ENCODE measurements at places on chromosomes 6 and 20. TPM values are rescaled to one million over a fixed set of nuclear protein-coding genes. Genes with fewer than 3 reads are reported as not detected.

DNA sequence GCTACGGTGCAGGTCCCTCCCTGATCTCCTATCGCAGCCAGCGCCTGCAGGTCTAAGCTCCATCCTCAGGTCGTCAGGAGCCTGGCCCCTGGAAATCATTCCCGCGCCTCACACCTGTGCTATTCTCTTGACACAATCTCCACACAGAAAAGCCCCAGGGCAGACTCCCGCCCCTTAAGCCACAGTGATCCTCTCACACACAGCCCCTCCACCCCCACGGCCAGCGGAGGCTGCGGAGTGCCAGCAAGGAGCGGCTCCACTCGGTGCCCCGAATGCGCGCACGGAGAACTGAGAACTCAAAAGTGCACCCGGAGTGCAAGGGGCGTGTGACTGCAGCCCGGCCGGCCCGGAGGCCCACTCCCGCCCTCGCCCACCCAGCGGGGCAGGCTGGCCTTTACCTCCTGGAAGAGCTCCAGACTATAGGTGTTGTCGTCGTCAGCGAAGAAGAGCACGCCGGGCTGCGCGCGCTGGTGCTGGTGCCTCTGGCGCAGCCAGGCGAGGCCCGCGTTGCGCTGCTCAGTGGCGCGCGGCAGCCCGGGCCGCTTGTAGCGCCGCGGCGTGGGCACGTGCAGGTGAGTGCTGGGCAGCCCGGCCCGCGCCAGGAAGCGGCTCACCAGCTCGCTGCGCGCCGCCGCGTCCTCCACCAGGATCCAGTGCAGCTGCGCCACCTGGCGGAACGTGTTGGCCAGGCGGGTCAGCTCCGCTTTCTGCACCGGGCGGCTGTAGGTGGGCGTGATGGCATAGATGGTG is 1.2 kb downstream of the B3GAT2 start:
- DNase-seq = peak; percentile 96
- H3K4me1 ChIP-seq = peaks cover 7% of the 10 kb centered on the region
- peak overlapping the region; percentile 81 for H3K4me3 ChIP-seq
- H3K36me3 ChIP-seq = no peaks in the 10 kb centered on the region
- peaks cover 8% of the 10 kb centered on the region for H3K27me3 ChIP-seq
- no peak overlapping the region for H3K27ac ChIP-seq

GRCh38 chr6:34819571-34820480 is 27.9 kb downstream of the BLTP3A start:
- peaks cover 6% of the 10 kb centered on the region for H3K36me3 ChIP-seq
- peak overlapping the region; percentile 36 for H3K27ac ChIP-seq
- H3K27me3 ChIP-seq = no peaks in the 10 kb centered on the region
- peak overlapping the region; percentile 46 for H3K4me3 ChIP-seq
- DNase-seq = no peak
- peaks cover 29% of the 10 kb centered on the region for H3K4me1 ChIP-seq

DNA sequence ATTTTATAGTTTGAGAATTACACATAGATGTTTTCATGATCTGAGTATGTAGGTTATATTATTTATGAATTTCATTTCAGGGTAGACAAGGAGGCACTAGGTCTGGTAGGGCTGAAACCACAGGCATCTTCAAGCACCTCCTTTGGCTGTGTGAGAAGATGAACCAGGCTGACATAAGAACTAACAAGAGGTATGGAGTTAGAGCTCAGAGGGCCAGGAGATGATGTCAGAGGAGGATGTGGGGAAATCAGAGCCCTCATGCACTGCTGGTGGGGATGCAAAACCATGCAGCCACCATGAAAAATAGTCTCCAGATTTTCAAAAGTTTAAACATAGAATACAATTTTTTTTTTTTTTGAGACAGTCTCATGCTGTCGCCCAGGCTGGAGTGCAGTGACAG is 13.6 kb upstream of the RIPOR3 start:
- no peak for DNase-seq
- no peaks in the 10 kb centered on the region for H3K36me3 ChIP-seq
- H3K4me3 ChIP-seq = no peak overlapping the region
- peaks cover 1% of the 10 kb centered on the region for H3K27me3 ChIP-seq
- no peak overlapping the region for H3K27ac ChIP-seq

DNA sequence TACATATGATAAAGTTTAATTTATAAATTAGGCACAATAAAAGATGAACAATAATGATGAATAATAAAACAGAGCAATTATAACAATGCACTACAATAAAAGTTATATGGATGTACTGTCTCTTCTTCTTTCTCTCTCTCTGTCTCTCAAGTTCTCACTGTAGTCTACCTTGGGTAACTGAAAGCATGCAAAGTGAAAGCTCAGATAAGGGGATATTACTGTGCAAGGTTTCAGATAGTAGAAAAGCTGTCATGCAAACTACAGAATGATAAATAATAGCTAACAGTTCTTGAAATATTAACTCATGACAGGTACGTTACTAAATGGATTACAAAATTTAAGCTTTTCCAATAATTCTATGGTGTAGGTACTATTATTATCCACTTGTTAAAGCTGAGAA is 311.9 kb upstream of the PRDM1 start:
- H3K4me1 ChIP-seq = no peaks in the 10 kb centered on the region
- DNase-seq = no peak
- H3K36me3 ChIP-seq = no peaks in the 10 kb centered on the region
- H3K27me3 ChIP-seq = no peaks in the 10 kb centered on the region

DNA sequence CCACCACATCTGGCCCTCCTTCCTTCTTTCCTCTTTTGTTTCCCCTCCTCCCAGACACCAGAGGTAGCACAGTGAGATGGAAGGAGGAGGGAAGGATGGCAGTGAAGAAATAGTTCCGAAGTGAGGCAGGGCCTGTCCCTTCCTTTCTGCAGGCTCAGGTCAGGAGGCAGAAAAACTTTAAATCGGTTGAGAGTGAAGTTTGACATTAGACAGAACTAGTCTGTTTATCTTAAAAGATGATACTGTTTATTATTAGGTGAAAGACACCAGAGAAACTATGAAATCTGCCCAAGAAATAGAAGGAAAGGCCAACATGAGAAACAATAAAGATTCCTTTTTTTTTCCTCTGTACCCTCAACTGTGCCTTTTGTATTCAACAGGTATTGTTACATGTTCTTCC is 670.3 kb downstream of the UTRN start:
- no peak overlapping the region for H3K27ac ChIP-seq
- no peaks in the 10 kb centered on the region for H3K4me1 ChIP-seq
- no peak overlapping the region for H3K4me3 ChIP-seq
- no peaks in the 10 kb centered on the region for H3K27me3 ChIP-seq

GRCh38 chr6:37477191-37477590 is 22.5 kb downstream of the CCDC167 start:
- peaks cover 5% of the 10 kb centered on the region for H3K27me3 ChIP-seq
- H3K4me1 ChIP-seq = peaks cover 28% of the 10 kb centered on the region
- H3K36me3 ChIP-seq = no peaks in the 10 kb centered on the region

DNA sequence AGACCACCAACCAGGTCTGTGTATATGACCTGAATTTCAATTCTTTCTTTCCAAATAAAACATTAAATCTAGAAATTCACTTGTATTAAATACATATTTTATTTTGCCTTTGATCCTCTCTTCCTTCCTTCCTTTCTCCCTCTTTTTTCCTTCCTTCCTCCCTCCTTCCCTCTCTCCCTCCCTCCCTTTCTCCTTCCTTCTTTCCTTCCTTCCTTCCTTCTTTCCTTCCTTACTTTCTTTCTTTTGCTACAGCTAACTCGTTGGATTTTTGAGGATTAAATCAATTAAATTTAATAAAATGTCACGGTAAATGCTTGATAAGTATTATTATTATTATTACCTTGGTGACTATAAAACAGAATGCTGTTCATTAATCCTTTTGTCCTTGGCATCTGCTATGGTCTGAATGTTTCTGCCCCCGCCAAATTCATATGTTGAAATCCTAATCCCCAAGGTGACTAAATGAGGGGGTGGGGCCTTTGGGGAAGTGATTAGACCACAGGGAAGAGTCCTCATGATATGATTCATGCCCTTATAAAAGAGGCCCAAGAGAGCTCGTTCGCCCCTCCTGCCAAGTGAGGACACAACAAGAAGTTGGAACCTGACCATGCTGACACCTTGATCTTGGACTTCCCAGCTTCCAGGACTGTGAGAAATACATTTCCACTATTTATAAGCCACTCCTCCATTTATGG is 67.6 kb upstream of the BTBD3 start:
- no peak overlapping the region for H3K27ac ChIP-seq
- H3K4me3 ChIP-seq = no peak overlapping the region
- peaks cover 5% of the 10 kb centered on the region for H3K4me1 ChIP-seq
- H3K27me3 ChIP-seq = no peaks in the 10 kb centered on the region
- no peaks in the 10 kb centered on the region for H3K36me3 ChIP-seq
- DNase-seq = no peak

- H3K27me3 ChIP-seq = peaks cover 4% of the 10 kb centered on the region
- H3K36me3 ChIP-seq = no peaks in the 10 kb centered on the region
- peak overlapping the region; percentile 72 for H3K27ac ChIP-seq
- DNase-seq = no peak
- H3K4me3 ChIP-seq = peak overlapping the region; percentile 78
These were observed 61.9 kb downstream of the GPR6 start for GRCh38 chr6:110039981-110040383.

Gene NINL
- 86.8 TPM for total RNA-seq

Gene TNFRSF6B
- total RNA-seq = not detected

Gene C20orf96
- total RNA-seq = 61.1 TPM

Gene HAO1
- not detected for total RNA-seq
